Keratinocyte (primary cell): ENCODE measurements at places on chromosomes 5 and 9.
A peak's percentile ranks its signal among the peaks of the same experiment; 100 is the strongest.

- no peak for DNase-seq
Measured at GRCh38 chr5:100904259-100904861, 1.3 kb upstream of the ST8SIA4 start.

DNA sequence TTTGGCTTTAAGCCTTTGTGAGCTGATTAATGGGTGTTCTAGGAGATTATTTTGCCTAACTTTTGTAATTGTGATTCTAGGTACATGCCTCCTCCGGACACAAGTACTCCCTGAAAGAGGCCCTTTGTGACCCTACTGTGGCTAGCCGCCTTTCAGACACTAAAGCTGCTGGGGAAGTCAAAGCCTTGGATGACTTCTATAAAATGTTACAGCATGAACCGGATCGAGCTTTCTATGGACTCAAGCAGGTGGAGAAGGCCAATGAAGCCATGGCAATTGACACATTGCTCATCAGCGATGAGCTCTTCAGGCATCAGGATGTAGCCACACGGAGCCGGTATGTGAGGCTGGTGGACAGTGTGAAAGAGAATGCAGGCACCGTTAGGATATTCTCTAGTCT lies 13.6 kb downstream of the ITGA1 start:
- DNase-seq: no peak

DNA sequence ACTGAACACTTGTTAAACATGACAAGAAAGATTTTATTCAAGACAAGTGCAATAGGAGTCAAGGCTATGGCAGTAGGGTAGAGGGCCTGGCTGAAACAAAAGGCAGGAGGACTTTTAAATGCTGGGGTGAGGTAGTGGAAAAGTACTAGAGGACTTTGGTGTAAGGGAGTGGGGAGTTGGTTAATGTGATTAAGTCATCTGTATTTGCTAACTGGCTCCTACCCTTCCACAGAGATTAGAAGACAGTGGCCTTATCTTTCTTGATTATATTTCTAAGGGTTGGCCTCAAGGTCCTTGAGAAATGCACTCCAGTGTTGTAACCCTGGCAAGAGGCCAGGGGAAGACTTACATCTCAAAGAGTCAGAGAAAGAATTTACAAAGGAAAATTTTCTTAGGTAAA lies 160.2 kb upstream of the FTMT start:
- DNase-seq: no peak

DNA sequence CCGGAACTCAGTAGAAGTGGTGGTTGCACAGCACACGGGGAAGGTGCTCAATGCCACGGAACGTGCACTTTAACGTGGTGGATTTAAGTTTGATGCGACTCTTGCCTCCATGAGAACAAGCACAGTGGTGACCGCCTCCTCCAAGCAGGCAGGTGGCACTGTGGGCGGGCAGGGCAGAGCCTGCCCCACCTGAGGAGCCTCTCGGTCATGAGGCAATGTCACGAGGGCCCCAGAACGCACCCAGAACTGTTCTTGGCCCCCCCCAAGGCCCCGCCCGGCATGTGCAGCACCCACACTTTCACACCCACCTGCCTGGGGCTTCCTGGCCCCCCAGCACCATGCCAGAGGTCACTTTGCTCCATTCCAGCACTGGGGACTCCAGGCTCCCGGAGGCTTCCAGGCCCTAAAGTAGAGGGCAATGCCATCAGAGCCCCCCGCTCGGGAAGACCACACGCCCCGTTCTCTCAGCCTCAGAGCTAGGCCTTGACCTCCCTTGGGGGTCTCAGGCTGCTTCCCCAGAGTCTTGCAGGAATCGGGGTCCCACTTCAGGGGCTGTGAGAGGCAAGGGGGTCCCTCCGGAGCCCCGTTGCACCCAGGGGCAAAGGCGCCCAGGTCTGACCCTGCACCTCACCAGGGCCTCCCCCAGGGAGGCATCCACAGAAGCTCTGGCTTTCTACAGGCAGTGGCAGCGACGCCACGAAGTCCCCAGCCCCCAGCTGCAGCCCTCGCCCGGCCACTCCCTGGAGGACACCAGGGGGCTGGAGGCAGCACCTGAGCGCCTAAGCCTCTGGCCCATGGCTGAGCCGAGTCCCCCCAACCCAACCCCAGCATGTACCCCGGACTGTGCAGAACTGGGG lies 14.0 kb downstream of the CCDC187 start:
- DNase-seq: no peak

GRCh38 chr5:150113047-150113744 lies 26.8 kb upstream of the CSF1R start:
- no peak for DNase-seq

DNA sequence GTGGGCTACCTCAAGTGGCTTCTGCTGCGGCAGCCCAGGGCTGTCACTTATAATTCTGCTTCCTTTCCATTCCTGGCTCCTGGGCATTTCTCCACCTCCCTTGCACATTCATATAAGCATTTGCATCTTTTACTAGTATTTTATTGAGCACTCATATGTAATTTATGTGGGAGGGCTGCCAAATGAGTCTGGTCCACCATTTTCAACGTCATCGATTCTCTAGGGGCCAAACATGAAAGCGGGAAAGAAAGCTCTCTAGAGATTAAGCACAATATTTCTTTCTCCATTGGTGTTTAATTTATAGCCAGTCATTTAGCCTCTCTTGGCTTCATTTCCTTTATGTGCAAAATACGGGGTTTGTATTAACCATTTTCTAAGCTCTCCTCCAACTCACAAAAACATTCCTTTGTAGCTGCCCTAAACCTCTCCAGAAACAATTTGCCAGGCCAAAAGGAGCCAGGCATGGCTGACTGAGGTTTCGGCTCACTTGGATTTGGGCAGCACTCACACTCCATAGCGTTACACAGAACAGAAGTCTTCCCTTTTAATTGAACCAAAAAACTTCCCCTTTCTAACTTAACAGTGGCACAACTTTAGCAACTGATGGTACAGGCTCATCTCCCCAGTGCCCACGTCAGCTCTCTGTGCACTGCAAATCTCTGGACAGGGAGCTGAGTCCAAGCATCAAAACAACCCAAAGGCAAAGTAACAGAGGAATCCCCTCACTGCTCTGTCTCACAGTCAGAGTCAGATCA lies 183.5 kb downstream of the ROR2 start:
- no peak for DNase-seq

GRCh38 chr5:73448463-73449136 lies at the start of gene FOXD1:
Gene FOXD1 (minus strand): TSS chr5:73448777. CDS start chr5:73448362, 415 bp downstream.
- DNase-seq: peak; percentile 52

GRCh38 chr9:114180696-114181606 lies 25.6 kb downstream of the COL27A1 start:
- no peak for DNase-seq

- DNase-seq: no peak
Measured at GRCh38 chr9:84845956-84846900, 176.7 kb downstream of the NTRK2 start.

GRCh38 chr9:90569511-90569910 lies 73.1 kb downstream of the DIRAS2 start:
- DNase-seq: no peak

GRCh38 chr9:85258823-85259370 lies 482.9 kb downstream of the AGTPBP1 start:
- peak; percentile 49 for DNase-seq

GRCh38 chr5:6822556-6823343 lies 109.5 kb downstream of the TENT4A start:
- DNase-seq: no peak

GRCh38 chr9:121026768-121027167 lies 23.3 kb downstream of the C5 start:
- DNase-seq: no peak

- DNase-seq: no peak
Measured at GRCh38 chr9:95756986-95757385, 118.5 kb upstream of the ERCC6L2 start.

DNA sequence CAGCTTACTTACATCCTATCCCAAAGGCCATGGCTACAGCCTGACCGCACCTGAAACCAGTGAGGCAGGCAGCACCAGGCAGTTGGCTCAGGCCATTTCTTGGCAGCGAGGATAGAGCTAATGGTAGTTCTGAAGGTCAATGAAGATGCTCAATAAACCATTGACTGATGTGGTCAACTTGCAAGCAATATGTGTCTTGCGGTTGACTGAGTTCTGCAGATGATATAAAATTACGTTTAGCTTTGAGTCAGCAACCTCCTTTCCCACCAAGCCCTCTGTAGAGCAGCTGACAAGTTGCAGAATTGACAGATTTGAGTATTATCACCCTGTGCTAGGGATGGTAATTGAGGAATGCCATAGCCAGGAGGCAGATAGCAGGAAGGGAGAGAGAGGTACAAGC lies 189.0 kb upstream of the PUM3 start:
- DNase-seq: no peak
